Kasumi-1 (cell line): ENCODE measurements at places on chromosomes 16 and 17.
A peak's percentile ranks its signal among the peaks of the same experiment; 100 is the strongest.

GRCh38 chr16:90057738-90058173 lies 19.4 kb downstream of the PRDM7 start:
- peak; percentile 35 for DNase-seq

DNA sequence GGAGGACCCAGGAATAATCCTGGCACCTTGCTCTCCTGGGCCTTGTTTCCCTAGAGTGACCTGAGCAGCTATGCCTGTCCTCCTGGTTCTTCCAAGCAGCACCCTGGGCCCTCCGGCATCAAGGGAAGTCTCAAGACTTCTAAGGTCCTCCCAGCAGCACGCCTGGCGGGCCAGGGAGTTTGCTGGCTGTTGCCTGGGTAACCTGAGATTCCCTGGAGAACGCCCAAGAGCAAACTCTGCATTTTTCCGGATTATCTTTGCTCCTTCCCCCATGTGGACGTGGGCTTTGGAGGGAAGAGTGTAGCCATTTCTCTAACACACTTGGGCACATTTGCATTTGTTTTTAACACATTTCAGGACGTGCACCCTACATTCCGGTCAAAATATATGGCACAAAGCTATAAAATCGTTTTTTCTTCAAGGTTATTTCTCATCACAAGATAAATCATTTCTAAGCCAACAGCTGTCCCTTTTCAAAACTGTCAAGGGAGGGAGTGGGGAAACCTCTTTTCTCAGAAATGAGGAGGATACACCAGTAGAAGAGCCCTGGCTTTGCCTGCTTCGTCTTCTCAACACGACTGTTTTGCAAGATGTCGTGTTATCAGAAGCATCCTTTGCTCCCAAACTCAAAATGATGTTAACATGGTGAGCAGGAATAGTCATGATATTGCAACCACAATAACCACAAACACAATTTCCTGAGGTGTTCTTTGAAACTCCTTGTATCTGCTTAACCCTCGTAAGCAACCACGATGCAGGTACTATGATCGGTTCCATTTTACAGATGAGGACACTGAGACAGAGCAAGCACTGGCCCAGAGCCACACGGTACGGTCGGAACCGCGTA lies 116.5 kb downstream of the ADCY9 start:
- DNase-seq, result no peak

GRCh38 chr16:67441907-67442306 lies 11.0 kb downstream of the HSD11B2 start:
- no peak for DNase-seq

DNA sequence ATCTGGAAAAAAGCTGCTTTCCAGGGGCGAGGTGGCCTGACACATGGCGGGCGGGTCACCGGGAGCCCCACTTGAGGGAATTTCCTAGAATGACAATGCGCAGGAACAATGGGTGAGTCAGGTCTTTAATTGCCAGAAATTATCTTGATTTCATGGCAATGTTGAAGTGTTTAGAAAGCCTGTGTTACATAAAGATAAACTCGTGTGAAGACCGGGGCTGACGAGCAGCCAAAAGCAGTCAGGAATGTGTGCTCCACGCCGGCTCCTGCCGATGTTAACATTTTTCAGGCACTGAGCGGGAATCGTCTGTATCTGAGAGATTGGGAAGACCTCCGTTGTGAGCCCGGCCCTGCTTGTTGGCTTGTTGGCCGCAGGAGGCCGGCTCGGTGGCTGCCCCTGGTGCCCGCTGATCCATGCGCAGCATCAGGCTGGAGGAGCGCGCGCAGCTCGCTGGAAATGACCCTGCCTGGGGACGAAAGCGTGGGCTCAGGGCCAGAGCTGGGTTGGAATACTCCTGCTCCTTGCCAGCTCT lies 353.1 kb downstream of the FOXL1 start:
- DNase-seq, result no peak

DNA sequence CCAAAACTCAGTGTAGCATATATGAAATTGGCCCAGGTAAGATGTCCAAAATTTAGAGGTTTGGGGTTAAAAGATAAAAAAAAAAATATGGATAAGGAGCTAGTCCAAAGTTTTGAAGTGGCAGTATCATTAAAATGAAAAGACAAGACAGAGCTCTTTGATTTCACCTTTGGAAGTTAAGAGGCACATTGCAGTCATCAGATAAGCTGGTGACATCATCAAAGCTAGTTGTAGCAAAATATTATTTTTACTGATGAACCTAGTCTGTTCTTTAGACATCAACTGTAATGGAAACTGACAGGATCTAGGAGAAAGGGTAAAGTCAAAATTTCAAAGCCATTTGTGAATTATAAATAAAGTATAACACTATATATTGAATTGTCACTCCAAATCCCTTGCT lies 603.7 kb upstream of the CDH8 start:
- no peak for DNase-seq

- DNase-seq, result no peak
Measured at GRCh38 chr17:79613195-79613772, 2.4 kb upstream of the RBFOX3 start.

DNA sequence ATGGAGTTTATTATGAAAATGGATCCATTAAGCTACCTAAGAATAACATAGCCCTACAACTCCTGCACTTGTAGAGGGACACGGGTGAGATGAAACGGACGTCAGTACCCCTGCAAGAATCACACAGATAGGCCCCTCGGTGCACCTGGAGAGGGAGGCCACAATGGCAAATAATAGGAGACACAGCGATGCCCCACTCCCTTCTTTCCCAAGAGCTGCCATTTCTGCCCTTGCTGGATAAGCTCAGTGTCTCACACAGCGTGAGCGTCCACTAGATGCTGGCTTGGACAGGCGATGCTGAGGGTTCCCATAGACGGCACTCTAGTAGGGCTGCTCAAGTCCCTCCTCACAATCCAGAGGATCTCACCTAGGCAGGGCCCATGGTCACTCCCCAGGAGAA lies 67.8 kb downstream of the ADCY9 start:
- no peak for DNase-seq

DNA sequence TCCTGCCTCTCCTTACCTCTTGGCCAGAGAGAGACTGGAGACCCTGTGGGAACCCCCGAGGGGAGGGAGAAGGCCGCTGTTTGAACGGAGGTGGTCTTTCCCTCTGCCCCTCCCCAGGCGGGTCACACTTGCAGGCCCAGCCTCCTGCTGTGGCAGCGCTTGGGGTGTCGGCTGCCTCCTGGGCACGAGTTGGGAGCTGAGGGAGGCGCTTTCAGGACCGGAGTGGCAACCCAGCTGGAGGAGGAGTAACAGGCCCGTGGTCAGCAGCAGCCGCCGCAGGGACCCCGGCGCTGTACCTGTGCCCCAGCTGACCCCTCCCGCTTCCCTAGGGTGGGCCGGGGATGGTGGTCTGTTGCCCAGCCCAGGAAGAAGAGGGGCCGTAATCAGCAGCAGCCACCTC lies 278.3 kb downstream of the SEC14L1 start:
- no peak for DNase-seq

DNA sequence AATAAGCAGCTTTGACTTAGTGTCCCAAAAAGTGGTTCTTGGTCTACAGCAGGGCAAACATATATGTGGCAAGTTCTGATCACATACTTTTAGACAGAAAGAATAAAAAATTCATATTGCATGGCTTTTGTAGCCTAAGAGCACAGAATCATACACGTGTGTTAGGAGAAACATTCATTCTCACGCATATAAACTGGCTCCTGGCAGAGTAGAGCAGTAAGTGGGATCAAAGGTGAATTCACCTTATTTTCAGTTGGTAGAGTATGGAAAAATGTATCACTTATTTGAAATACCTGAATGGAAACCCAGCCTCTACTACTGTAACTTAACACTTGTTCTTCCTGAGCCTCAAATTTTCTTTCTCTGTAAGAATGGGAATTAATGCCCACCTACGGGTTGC lies 34.8 kb downstream of the DGKE start:
- DNase-seq, result no peak

DNA sequence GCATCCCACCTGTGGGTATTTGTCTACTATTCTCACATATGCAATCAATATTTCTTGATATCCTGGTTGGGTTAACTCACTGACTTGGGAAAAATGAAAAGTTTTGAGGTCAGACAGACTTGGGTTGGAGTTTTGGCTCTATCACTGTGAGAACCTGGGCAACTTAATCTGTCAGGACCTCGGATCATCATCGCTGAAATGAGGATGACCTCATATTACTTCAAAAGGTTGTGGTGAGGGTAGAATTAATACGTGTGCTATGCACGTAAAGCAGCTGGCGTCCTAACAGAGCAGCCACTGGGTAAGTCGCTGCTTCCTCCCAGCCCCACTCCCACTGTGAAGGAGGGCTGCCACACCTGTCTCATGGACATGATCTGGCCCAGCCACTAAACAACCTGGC lies 57.3 kb downstream of the COG7 start:
- no peak for DNase-seq

GRCh38 chr17:74769266-74769855 lies 6.8 kb downstream of the NAT9 start:
- DNase-seq, result no peak

DNA sequence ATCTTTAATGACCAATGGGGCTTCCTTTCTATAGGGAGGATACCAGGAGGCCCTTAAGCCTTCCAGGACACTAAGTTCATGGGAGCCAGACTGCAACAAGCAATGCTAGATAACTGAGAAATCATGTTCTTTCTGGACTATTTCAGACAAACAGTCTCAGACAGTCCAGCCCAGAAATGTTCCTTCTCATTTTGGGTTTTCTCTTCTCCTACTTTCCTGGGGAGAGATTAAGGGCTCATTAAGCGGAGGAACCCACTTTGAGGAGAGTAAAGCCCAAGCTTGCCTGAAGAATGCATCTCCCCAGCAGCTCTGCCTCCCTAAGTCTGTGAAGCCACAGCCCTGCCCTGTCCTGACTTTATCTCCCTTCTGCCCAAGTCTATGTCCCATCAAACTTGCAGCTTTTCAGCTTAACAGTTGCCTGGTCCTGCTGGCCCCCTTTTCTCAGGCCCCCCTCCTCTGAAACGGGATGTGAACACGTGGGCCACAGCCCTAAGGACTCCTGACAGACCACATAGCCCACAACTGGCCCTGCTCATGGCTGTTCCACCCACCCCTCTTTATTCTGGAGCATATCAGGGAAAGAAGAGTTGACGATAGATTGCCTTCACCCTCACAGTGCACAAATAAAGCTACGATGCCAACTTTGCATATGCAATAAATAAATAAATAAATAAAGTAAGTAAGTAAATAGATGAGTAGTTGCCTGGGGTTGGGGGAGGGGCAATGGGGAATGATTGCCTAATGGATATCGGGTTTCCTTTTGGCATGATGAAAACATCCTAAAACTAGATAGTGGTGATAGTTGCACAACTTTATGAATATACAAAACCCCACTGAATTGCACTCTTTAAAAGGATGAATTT lies 111.0 kb downstream of the N4BP1 start:
- DNase-seq, result peak; percentile 15

GRCh38 chr17:82344175-82344907 lies 10.8 kb upstream of the SECTM1 start:
- DNase-seq, result no peak

DNA sequence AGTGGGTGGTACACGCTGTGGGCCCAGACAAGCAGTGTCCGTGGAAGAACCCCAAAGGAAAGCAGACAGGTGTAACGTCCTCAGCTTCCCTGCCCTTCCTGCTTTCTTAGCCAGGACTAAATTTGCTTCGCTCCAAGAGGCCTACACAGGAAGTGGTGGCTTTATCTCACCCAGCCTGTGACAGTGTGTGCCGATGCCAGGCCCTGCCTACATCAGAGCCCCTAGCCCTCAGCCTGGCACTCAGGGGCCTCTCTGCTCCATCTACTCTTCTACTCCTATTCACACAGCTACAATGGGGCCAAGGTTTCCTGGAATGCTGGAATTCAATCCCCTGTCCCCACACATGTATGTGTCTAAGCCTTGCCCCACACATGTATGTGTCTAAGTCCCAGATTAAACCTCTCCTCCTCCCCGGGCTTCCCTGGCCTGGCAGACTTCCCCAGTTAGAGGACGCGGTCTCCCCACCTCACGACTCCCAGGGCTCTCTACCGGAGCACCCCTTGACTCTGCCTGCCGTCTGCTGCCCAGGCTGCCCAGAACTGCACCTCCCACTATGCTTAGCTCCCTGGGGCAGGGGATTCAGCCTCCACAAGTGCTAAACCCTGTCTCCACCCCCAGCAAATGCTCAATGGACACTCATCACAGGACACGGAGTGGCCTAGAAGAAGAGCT lies 8.2 kb downstream of the PGAP3 start:
- DNase-seq, result no peak

DNA sequence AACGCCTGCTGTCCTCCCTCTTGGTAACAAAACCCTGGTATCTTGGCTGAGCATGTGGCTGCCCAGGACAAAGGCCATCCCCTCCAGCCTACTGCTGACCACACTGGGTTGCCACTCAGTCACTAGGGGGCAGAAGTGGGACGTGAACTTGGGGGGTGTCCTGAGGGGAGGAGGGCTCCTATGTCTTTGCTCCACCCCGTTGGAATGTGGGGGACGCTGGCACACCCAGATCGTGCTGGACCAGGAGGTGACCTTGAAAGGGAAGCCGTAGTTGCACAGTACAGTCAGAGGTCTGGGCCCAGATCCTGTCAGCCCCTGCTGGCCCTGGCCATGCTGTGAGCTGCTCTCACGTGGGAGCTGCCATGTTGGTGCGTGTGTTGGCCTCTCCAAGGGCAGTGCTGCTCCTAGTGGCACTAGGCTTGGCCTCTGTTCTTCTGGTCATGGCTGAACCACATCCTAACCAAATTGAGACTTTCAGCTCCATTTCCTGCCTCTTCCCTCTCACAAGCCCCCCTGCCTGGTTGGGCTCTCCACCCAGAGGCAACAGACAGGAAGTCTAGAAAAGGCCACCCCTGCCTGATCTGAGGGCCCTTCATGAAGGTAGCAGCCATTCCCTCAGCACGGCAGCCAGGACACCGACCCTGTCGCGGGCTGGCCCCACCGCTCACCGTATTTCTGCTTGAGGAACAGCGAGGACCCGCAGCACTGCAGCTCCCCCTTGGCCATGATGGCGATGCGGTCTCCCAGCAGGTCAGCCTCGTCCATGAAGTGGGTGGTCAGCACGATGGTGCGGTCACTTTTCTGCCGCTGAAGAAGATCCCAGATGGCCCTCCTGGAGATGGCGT lies 29.0 kb upstream of the RNPS1 start:
- no peak for DNase-seq

GRCh38 chr16:105521-105920 lies 27.5 kb downstream of the MPG start:
- no peak for DNase-seq

GRCh38 chr16:83418565-83418964 lies 389.2 kb upstream of the HSBP1 start:
- no peak for DNase-seq
